Stimulated activated CD4-positive, alpha-beta T cell treated with anti-CD3 and anti-CD28 coated beads, Interleukin-2, amount 100 ng/mL, for 24 hours (primary cell): ENCODE measurements at places on chromosomes 7 and 10.

DNA sequence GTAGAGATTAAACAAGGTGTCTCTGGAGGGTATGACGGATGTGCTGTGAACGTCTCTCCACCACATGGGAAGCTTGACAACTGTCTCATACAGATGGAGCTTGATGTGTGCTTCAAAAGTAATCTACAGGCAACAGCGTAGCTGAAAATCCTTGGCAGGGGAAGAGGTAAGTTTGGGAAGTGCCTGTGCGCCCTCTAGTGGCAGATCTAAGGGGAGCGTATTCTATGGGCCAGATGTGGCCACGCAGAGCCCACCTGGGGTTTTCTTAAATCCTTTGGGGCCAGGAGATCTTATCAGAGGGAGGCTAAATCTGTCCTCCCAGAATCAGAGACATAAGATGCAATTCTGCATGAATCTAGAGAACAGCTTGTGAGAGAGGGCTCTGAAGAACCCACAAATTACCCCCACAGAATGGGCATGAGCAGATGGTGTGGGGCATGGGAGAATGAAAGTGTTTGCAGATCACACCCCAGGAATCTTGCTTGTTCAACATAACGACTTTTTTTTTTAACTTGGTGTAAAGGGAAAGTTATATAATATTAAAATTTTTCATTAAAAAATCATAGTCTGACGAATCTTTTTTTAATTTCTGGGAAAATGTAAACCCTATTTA is 91.2 kb upstream of the MPP7 start:
- DNase-seq = peak; percentile 72

DNA sequence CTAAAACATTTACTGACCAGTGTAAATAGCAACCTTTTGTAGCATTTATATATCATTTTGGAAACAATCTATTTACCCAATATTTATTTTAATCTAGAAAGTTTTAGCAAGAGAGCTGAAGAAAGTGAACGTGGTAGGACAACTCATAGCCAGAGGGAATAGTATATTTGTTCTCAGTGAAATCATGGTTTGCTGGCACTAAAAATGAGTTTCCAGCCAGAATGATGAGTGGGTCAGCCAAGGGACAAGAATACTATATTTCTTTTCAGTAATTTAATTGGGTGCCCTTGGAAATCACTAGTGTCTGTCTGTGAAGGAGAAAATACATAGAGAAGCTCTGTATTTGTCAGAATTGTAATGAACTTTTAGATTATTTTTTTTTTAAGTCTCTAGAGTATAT is 74.9 kb downstream of the MINPP1 start:
- no peak for DNase-seq

- DNase-seq = peak; percentile 74
These were observed 34.5 kb upstream of the EBLN1 start for GRCh38 chr10:22252224-22252800.

DNA sequence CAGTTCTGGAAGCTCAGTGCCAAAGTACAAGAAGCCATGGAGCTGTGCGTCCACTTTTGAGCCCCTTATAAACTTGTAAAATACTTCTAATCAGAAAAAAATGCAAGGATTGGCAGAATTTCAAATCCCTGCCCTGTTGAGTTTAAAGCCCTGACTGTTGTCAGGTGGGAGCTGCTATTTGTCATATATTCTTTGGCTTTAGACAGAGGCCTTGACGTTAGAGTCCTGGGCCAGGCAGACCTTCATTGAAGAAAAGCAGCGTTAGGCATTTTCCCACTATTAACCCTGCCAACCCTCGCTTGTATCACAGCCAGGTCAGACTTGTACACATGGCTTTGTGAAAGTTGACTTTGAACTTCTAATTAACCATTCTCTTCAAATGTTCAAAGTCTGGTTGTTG is 155.4 kb downstream of the TWIST1 start:
- DNase-seq = no peak

- no peak for DNase-seq
These were observed 120.0 kb upstream of the SAMD8 start for GRCh38 chr10:74991435-74991834.

GRCh38 chr10:52652431-52653262 is 119.9 kb downstream of the MBL2 start:
- DNase-seq = no peak

DNA sequence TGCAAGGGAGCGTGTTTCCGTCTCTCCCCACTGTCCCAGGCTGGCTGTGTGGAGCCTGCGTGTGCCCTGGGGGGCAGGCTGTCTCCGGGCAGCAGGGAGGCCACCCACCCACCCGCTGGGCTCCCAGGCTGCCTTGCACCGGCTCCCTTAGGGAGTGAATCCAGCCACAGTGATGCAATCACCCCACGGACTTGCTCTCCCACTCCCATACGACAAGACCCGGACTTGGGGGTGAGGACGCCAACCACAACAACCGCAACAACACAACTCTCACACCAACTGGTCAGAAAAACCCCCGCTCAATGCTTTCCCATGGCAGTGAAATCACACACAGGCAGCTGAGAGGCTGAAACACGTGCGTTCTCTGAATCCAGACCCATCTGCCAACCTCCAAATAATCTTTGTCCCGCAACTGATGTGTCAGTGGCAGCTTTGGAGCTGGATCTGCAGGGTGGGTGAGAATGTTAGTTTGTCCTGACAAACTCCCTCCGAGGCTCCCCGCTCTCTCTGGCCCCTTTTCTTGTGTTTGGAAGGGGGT is 62.7 kb upstream of the DDC start:
- no peak for DNase-seq

DNA sequence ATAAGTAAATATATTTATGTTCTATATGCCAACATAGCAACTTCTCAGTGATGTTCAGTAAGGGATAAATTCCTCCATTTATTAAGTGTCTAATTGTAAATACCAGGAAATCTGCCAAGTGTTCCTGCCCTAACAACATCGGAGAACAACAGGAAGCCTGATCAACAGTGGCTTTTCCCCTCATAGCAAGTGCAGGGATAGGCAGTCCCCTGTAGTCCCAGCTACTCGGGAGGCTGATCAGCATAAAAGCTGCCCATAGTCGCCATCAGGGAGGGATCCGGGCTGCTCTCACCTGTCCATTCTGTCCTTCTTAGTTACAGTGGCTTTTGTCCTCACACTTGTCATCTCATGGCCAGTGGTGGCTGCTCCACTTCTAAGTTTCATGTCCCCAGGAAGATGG is 141.3 kb downstream of the IDE start:
- DNase-seq = no peak

DNA sequence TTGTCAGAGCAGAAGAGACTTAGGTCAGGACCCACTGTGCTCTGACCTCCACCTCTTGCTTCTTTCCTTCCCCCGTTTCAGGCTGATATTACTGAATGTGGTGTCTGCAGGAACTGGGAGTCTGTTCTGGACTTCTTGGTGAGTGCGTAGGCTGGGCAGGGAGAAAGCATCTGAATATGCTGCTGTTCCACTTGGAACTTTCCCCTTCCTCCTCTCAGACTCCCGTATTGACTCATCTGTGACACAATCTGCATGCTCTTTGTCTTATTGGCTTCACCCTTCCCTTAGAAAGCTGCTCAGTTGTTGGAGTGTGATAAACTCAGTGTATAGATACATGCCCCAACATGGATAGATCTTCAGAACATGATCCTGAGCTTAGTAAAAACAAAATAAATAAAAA is 137.6 kb upstream of the HABP2 start:
- no peak for DNase-seq

GRCh38 chr10:48737886-48738285 is 53.2 kb downstream of the WDFY4 start:
- DNase-seq = no peak

GRCh38 chr10:79118286-79119202 is 49.8 kb downstream of the ZMIZ1 start:
- no peak for DNase-seq
